ENCODE measurements at places on chromosomes 5 and 9.

DNA sequence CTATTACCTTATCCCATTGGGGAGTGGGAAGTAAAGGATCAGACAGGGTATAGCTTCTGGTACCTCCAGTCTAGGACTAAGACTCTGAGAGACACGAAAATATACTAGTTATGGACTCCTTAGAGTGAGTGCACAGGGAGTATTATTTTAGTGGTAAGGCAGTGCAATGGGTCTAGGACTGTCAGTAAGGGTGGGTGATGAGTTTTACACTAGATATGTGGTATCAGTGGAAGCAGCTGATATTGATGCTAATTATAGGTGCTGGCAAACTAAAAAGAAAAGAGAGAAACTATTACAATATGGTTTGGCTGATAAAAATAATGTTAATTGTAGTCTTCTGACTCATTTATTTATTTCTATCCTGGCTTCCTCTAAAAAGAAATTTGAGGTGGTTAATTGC, 118.6 kb downstream of the UNC13B start:
- DNase-seq: no peak

- no peak for DNase-seq
These were observed 70.7 kb downstream of the CETN3 start for GRCh38 chr5:90338712-90339372.

- DNase-seq: no peak
These were observed 31.1 kb upstream of the PPP3R2 start for GRCh38 chr9:101625876-101626275.

DNA sequence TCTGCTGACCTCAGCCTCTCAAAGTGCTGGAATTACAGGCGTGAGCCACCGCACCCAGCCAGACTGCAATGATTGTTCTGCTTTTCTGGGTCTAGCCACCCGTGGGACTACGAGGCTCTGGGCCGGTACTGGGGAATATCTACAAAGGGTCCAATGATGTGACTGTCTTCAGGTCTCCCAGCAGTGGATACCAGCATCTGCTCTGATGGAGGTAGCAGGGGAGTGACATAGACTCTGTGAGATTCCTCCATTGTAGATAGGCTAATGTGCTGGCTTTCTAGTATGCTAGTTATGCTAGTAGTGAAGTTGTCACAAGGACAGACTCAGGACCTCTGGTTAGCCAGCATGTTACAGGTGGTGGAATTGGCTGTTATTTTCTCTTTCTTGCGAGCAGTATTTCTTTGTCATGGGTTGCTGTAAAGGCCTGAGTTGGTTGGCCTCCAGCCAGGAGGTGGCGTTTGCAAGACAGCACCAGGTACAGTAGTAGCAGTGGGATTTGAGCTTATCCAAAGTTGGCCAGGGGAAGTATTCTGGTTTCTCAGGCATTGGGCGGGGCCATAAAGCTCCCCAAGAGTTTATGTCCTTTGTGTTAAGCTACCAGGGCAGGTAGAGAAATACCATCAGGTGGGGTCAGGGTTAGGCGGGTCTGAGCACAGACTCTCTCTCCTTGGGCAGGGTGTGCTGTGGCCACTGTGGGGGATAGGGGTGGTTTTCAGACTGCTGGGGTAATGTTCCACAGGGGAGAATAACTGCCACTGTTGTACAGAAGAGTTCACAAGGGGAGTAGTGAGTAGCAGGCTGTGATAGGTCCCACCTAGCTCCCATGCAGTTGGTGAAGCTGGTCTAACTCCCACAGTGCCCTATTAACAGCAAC, 105.2 kb downstream of the SGCD start:
- no peak for DNase-seq

DNA sequence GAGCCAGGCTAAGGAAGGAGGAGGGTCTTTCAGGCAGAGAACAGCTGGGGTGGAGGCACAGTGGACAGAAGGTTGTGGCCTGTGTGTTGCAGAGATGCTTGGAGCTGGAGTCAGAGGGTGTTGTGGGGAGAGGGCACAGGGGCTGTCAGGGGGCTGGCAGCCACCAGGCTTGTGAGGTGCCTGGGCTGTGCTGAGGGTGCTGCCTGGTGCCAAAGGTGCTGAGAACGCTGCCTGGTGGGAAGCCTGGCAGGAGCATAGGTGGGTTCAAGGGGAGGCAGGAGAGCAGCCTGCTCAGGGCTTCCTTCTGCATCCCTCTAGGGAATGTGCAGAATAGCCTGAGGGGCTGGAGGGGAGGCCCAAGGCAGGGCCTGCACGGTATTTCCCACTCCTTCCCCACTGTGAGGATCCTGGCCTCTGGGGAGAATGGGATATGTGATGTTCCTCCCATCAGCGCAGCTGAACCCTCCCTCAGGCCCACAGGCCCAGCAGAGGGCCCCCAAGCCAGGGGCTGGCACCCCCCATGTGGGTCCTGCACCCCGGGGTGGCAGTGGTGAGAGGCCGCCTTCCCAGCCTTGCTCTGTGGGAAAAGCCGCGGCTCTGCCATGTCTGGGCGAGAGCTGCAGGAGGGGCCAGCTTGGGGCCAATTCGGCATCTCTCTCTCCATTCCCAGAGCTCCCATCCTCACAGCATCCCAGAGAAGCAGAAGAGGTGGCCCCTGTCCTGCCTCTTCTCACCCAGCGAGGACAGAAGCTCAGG, 76.3 kb downstream of the CACNA1B start:
- DNase-seq: no peak

- DNase-seq: peak; percentile 19
These were observed 507 bp downstream of the CTNND2 start for GRCh38 chr5:11903614-11904264.

- no peak for DNase-seq
These were observed 20.9 kb upstream of the NEUROG1 start for GRCh38 chr5:135556620-135557019.

- DNase-seq: no peak
These were observed 9.1 kb downstream of the CACFD1 start for GRCh38 chr9:133468777-133469421.

GRCh38 chr5:112738191-112738560, 491 bp downstream of the APC start:
- no peak for DNase-seq

GRCh38 chr9:127557466-127557869, 54.6 kb upstream of the STXBP1 start:
- DNase-seq: no peak

GRCh38 chr9:126084696-126085095, 241.9 kb upstream of the MVB12B start:
- no peak for DNase-seq

DNA sequence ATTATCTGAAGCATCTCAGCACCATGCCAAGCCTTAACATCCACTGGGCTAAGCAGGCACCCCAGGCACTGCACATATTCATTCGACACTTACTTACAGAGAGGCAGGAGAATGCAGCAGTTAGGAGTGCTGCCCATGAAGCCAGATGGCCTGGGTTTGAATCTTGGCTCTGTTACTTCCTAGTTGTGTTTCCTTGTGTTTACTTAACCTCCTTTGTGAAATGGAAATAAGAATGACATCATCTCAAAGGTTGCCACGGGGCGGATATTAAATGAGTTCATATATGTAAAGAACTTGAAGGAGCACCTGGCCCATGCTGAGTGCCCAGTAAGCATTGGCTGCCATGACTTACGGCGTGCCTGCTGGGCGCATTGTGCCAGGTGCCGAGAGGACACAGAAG, 565.2 kb downstream of the CDK5RAP2 start:
- DNase-seq: no peak

GRCh38 chr9:134943411-134943810, 25.7 kb upstream of the FCN1 start:
- DNase-seq: no peak

DNA sequence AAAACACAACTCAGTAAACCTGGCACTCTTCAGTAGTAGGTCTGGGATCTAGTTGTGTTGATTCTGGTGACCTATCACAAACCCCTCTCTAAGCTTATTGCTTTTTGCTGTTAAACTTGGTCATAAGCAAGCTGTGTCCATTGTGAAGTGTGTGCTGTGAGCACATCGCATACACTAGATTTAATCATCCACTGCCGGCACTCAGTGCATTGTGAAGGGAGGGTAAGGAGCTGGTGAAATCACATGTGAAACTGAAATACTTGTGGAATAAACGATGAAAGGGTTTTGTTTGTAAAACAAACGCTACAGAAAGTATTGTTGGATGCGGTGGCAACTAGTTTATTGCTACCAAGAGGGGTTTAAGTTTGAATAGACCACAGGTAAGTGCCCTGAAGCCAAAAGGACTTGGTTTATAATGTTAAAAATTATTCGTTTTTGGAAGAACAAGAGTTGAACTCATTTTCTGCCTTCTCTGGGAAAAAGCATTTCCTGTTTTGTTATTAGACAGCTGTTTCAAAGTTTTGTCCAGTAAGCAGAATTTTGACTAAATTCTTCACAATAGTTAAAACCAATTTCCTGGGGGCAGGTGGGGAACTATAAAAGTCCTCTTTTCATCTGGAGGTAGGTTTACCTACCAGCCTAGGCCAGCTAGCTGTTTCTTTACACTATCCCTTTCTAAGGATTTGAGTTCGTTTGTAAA, 24.6 kb downstream of the TJP2 start:
- no peak for DNase-seq

- no peak for DNase-seq
These were observed 1003.4 kb downstream of the CDH18 start for GRCh38 chr5:18984559-18985080.

DNA sequence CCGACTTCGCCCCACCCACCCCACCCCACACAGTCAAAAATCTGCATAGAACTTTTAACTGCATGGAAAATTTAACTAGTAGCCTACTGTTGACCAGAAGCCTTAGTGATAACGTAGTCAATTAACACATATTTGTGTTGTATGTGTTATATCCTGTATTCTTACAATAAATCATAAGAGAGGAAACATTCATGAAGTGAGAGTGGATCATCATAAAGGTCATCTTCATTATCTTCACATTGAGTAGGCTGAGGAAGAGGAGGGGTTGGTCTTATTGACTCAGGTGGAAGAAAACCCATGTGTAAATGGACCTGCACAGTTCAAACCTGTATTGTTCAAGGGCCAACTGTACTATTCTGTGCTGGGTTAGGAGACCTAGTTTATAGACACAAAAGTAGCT, 31.4 kb downstream of the XPA start:
- DNase-seq: no peak

DNA sequence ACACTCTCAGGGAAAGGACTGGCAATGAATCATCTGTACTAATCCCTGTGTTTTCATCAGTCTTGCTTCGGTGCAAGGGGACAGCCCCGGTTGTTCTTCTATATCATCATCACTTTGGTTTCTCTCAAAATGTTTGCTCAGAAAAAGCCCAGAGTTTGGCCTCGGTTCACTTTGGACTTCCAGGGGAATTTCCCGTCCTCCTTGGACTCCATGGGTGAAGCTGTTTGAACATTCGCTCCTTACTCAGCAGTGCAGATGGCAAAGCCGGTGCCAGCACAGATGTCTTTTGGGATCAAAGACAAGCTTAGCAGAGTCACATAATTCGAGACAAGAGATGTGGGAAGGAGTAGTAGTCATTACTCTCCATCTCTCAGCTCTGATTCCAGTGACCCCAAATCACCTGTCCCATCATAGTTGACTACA, 69.8 kb upstream of the TNFSF8 start:
- DNase-seq: no peak

- no peak for DNase-seq
These were observed 199.5 kb upstream of the DMRT1 start for GRCh38 chr9:642014-642413.

DNA sequence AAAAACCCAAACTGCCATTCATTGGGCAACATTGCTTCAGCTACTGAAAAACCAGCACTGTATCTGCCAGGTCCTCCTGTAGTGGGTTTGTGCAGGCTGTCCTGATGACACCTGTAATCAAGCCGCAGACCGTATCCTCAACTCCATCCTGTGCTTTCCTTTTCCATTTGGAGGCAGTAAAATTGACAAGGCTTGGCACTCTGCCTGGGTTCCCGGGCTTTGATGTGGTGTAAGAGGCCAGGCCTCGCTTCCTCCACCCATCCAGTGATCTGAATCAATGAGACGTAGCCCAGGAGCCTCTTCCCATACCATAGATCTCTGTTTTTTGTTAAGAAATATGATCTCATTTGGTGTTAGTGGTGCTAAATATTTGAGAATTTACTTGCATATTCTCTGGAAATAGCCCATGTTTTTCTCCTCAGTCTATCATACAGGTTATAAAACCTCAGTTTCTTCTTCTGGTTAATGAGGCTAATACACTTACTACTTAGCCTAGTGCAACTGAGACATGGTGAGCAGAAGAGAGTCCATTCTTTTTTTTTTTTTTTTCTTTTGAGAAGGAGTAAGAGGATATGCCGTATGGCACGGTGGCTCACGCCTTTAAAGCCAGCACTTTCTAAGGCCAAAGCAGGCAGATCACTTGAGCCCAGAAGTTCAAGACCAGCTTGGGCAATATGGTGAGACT, 34.8 kb downstream of the LSM11 start:
- peak; percentile 72 for DNase-seq

DNA sequence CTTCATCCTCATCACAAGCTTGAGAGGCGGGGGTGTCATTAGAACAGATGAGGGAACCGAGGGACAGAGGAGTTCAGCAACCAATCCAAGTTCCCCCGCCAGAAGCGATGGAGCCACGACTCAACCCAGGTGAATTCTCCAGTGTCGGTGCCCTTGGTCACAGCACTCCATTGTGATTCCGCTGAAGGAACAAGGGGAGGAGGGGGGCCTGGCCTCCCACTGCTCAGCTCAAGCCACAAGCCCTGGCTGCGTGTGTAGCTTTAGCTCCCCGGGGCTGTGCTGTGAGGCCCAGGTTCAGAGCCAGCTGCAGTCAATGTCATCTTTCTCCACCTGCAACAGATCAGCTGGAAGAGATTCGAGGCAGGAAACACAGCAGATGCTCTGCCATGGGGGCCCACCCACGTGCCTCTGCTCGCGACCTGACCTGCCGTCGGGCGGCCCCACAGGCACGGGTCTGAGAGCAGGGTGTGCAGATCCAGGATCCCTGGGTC, 72.6 kb downstream of the GTF3C4 start:
- DNase-seq: no peak

DNA sequence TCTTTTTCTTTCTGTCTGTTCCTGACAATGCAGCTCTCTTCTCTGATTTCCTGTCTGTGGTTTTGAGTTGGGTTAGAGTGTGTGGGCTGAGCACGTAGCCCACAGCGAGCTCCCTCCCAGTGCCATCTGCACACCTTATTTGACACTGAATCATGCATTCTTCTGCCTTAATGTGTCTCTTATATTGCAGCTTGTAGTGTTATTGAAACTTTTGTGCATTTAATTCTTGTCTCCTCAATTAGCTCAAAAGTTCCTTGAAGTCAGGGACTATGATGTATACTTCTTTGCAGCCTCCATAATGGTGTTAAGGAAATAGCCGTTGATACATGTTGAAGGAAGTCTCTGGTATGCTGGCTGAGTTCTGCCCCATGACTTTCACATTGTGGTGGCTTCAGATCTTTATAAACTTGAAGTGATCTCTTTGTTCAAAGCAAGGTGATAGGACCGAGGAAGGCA, 576.2 kb upstream of the CLINT1 start:
- no peak for DNase-seq
